ENCODE measurements at places on chromosomes 7 and 10. TPM values are rescaled to one million over a fixed set of nuclear protein-coding genes. Genes with fewer than 3 reads are reported as not detected.

MCM10 gene
- total RNA-seq, result 0.83 TPM

CLDN4 gene
- total RNA-seq, result 0.26 TPM

MYPN gene
- total RNA-seq, result under 0.01 TPM

COL26A1 gene
- not detected for total RNA-seq

OR2A7 gene
- total RNA-seq, result 0.50 TPM
